ENCODE measurements at places on chromosomes 4 and X.

GRCh38 chrX:150767045-150767395 lies 73.8 kb downstream of the MTMR1 start:
- no peak for DNase-seq

- no peak for DNase-seq
Observed at GRCh38 chr4:83906561-83906960, 370.7 kb downstream of the GPAT3 start.

DNA sequence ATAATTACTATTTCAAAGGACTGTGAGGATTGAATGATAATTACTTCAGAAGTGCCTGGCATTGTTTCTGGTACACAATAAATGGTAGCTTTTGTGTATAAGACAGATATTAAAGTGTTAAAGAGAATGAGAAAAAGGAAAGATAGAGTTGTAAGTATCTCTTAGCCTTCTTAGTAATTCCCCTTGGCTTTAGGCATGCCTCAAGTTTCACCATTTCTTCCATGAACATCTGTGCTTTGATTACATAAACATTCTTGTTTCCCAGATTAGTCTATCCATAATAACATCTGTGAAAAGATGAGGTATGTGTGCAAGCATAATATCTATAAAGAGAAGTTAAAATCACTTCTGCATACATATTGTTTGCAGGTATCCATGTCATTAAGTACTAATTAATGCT lies 230.9 kb upstream of the TEX13A start:
- DNase-seq = no peak

- DNase-seq = no peak
Observed at GRCh38 chr4:38284294-38285030, 324.3 kb downstream of the PTTG2 start.

DNA sequence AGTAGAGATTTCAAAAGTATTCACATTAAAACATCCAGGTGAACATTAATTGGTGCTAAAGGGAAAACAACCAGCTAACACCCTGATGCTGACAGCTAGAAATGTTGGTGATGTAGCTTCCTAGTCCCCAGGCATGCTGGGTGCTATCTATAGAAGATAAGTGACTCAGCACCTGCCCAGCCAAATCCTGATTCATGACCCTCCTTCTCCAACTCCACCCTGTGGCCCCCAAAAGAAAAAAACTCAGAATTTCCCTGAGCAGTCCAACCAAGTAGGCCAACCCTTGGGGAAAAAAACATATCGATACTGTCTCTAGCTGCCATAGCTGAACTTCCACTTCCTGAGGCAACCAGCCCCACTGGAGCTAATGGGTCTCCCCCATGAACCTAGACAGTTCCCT lies 197.6 kb upstream of the KLF3 start:
- no peak for DNase-seq

DNA sequence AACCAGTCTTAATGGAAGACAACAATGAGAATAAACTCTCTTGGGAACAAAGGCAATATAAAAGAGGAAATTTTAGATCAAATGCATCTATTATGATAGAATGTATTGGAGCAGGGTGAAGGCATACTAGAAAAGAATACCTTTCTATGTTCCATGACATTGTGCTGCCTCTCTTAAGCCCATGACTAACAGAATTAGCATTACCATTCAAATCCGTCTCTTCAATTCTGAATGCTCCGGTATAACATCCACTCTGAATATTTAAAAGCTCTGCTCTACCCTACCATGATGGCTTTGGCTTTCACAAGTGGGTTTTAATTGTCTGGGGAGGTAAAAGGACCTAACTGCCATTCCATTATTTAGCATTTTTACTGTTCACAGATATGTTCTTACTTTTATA lies 1878.4 kb downstream of the ARAP2 start:
- no peak for DNase-seq

- no peak for DNase-seq
Observed at GRCh38 chr4:41446391-41446790, 91.6 kb upstream of the LIMCH1 start.

GRCh38 chr4:13088726-13089658 lies 395.1 kb downstream of the RAB28 start:
- DNase-seq = no peak

DNA sequence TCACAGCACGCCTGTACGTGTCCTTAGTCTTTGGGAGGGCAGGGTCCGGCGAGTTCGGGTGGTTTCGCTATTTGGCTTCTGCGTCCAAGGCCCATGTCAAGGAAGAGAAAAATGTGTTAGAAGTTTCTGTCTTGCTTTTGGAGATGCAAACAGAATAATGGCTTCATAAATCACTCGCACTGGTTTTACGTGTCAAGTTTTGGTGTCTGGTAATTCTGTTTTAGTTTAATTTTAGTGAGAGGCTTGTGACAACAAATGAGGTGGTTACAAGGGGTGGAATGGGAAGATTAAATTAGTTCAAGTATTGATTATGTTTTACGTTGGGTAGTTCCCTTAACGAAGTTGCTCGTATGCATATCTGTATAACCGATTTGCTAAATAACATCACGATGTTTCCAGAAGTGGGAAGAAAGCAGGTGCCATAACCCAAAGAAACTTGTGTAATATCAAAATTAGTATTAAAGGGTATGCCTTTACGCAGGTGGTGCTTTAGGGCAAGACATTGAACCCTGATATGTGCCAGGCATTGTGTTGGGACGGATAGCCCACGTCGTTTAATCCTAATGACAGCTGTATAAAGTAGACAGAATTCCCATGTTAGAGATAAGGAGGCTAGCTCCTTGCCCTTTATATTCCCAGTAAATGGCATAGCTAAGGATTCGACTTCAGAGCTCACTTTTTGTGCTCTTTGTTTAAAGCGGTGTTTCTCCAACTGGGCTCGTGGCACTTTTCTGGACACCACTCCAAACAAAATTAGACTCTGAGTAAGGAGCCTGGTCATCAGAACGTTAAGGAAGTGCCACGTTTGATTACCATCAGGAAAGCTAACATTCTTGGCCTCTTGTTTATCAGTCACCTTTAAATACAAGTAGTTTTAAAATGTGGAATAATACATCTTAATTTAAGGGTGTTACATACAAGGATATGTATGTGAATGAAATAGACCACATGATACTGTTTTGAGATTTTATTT lies 843 bp downstream of the RPL34 start:
- no peak for DNase-seq

DNA sequence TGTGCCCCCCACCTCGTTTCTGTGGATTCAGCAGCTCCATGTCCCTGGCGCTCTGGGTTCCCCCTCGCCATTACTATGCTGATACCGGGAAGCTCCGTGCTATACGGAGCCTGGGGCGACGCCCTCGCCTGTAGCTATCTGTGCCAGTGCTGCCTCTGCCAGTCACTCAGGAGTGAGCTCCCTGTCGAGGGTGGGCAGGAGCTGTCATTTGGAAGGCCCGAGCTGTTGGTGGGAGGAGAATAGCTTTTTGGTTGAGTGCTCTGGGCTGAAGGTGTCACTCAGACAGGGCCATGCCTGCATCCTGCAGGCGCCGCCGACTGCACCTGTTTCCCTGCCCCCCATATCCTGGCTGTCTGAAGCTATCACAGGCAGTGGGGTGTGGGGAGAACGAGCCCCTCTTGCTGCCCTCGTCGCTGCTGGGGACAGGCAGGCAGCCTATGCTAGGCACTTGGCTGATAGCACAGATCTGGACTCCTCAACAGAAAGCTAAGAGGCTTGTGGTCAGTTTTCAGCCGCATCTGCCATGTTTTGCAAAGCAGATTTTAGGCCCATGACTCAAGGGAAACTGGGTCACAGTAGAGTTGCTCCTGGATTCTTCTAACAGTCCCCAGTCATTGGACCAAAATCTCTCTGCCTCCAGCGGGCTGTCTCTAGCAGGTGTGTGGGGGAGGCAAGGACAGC lies 31.8 kb downstream of the CPLX1 start:
- no peak for DNase-seq

DNA sequence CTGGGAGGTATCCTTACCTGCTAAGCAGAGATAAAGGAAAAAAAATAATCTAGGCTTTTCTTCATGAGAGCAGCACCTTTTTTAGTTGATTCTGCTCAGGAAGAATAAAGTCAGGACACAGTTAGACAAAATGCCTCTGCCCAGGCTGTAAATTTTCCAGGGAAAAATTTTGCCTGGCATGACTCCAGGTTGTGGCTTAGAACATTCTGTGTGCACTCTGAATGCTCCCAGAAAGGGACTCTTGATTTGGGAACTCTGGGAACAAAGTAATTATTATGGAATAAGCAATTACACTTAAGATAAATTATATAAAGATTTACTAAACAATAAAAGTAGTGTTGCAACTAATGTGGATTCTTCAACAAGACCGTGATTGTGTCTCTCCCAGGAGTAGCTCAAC lies 826.2 kb upstream of the TENM3 start:
- no peak for DNase-seq

GRCh38 chr4:98688411-98689290 lies 30.2 kb upstream of the TSPAN5 start:
- no peak for DNase-seq

DNA sequence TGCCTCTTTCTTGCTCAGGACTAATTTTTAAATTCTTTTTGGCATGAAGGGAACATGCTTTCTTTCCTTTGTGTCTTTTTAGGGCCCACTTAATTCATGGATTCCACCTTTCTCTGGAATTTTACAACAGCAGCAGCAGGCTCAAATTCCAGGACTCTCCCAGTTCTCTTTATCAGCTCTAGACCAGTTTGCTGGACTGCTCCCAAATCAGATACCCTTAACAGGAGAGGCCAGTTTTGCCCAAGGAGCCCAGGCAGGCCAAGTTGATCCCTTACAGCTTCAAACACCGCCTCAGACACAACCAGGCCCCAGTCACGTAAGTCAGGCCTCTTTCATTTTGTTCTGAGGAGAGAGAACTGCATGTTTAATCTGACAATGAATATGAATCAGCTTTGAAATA lies 2.3 kb downstream of the ODAM start:
- DNase-seq = peak; percentile 61

DNA sequence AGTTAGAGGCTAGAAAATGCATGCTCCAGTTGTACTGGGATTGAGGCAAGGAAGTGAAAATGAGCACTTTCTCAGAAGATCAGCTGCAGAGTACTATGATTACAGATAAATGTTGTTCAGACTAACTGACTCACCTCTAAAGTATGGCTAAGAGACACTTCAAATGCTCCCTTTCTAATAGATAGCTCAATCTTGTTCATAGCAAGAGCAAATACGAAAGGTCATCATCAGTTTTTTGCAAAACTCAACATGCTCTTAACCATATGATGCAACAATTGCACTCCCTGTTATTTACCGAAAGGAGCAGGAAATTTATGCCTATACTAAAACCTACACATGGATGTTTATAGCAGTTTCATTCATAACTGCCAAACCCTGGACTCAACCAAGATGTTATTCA lies 838.4 kb upstream of the INTU start:
- DNase-seq = no peak

GRCh38 chr4:25128671-25129070 lies 31.6 kb downstream of the SEPSECS start:
- DNase-seq = no peak

- peak; percentile 44 for DNase-seq
Observed at GRCh38 chr4:1752284-1753041, 31.1 kb downstream of the TACC3 start.

DNA sequence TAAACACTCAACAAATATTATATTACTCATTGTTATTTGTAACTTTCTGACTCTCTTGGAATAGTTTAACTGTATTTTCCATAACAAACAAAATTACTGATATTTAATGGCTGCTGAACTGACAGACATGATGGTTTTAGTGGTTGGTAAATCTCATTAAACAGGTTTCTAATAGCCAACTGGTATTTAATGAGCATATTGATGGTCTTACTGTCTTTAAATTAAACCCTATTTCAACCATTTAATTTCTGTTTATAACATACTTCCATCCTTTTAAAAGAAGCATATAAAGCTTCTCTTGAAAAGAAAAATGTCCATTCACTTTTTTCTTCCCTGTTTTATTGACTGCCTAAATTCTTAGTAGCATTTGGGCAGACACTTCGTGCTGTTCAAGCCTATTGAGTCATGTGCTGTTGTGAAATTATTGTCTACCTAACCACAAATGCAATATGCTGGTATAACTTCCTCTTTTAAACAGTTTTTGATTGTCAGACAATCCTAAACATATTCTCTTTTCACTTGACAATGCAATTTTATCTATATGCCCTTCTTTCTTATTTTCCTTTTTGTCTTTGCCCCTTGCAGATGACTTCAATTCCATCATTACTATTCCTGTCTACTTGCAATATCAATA lies 163.9 kb upstream of the SLC7A11 start:
- DNase-seq = no peak

- DNase-seq = no peak
Observed at GRCh38 chrX:40082447-40083119, 15.2 kb downstream of the BCOR start.

DNA sequence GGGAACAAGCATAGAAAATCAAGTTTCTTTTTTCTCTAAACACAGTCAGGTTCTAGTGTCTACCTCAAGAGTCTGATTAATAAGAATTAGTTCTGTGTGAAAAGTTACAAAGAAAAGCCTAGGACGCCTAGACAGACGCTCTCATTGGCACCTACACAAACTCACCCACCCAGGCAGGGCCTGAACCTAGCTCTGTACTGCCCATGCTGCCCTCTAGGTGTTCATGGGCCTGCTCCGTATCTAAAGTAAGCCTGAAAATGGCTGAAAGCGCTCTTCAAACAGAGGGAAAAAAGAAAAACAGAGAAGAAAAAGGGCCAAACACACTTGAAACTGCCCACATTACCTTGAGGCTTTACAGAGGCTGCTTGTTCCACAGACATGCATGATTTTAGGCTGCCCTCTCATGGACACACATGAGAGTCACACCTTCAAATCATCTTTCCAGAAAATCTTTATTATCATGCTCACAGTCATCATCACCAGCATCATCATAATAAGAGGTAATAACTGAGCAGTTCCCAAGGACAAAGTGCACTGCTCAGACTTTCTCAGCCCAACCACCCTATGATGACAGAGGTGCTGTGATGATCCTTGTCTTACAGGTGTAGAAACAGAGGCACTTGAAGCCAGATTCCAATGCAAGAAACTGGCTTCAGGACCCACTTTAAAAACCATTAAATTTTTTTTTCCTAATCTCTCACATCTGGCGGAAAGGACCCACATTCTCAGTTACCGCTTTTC lies 49.6 kb downstream of the MAP7D2 start:
- peak; percentile 36 for DNase-seq

DNA sequence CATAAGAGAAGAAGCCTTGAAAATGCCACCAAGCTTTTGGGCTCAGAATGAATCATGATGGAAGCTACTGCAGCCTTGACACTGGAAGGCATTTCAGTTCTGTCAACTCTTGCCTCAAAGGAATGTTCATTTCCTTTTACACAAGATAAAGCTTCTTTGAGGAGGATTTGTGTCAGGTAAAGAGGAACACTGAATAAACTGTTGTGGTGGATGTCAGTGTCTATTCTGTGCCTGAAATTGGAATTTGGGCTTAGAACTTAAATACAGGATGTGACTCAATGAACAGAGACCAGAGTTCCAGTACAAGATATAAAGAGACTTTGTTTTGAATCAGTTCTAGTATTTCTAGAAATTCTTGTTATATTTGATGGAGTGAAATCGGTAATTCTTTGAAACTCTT lies 313.2 kb downstream of the PACRGL start:
- no peak for DNase-seq

GRCh38 chr4:71830497-71831190 lies 46.8 kb upstream of the GC start:
- DNase-seq = no peak

- DNase-seq = no peak
Observed at GRCh38 chr4:54475546-54475945, 182.2 kb upstream of the KIT start.

- no peak for DNase-seq
Observed at GRCh38 chrX:40326186-40326965, 228.6 kb upstream of the BCOR start.
